Umbilical cord (tissue), 2 donors: ENCODE measurements at places on chromosomes 4 and X. TPM values are rescaled to one million over a fixed set of nuclear protein-coding genes. Genes with fewer than 3 reads are reported as not detected.
A peak's percentile ranks its signal among the peaks of the same experiment; 100 is the strongest.

GRCh38 chr4:4456351-4456750, 69.4 kb downstream of the NSG1 start:
- DNase-seq = no peak

- DNase-seq = no peak
Observed at GRCh38 chrX:39327255-39327654, 526.0 kb downstream of the MID1IP1 start.

GRCh38 chr4:67051000-67051789, 494.1 kb downstream of the CENPC start:
- no peak for DNase-seq

- DNase-seq = no peak
Observed at GRCh38 chr4:154186888-154187287, 304.7 kb downstream of the DCHS2 start.

DNA sequence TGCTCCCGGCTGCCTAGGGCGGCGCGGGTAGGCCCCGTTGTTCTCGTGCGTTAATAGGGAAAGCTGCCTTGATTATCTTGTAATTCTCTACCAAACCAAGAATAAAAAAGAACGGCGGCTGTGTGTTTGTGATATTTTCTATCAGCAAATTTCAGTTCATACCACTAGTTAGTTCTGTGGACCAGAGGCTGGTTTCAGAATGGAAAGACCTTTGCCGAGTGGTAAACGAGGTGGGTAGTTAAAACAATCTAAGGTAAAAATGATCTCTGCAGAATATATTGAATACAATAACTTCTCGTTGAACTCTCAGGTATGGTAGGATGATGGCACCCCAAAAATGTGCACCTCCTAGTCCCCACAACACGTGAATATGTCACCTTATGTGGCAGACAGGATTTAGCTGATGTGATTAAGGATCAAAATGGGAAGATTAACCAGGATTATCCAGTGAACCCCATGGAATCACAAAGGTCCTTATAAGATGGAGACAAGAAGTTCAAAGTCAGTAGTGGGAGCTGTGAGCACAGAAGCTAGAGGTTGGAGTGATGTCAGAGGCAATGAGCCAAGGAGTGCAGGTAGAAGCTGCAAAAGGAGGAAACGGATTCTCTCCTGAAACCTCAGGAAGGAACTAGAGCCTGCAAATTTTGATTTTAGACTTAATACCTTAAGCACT, 574 bp upstream of the CFAP97 start:
- peak; percentile 21 for DNase-seq

GRCh38 chrX:118353081-118353850, 7.4 kb downstream of the WDR44 start:
- DNase-seq = no peak

DNA sequence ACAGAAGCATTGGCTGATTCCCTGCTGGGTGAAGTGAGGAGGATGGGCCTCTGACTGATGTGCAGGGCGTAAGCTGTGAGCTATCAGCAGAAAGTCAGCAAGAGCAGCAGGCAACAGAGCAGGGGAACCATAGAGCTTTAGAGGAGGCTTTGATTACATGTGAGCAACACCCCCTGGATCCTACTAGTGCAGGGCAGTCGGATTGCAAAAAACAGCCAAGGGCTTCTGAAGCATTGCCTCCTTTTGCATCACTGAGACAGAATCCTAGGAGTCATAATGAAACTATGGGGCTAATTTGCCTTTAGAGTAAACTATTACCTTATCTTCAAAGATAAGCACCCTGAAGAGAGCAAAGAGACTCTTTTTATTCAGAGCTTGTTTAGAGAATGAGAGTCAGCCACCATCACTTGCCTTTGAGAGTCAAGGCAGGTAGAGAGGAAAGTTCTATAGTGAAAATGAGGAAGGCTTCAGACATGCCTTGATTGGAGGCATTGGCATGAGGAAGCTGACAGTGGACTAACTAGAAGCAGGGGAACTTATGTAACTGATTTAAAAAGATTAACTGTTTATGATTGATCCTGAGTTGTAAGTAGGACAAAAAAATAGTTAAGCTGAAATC, 420.3 kb downstream of the PDHA2 start:
- DNase-seq = peak; percentile 28

DNA sequence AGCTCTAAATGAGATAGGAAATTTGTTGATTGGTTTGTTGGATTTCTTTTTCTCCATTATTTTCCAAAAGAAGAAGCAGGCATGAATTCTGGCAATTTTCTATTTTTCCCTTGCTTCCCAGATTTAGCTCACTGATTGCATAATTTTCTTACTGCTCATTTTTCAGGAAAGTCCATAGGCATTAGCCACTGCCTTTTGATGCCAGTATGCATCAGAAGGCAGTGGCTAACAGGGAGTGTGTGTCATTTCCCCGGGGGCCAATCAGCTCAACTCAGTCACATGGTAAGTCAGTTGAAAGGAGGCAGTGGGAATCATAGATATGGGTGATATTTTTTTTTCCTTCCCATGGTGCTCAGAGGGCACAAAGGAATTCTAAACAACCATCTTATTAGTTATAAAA, 156.7 kb downstream of the TRIML1 start:
- peak; percentile 2 for DNase-seq

DNA sequence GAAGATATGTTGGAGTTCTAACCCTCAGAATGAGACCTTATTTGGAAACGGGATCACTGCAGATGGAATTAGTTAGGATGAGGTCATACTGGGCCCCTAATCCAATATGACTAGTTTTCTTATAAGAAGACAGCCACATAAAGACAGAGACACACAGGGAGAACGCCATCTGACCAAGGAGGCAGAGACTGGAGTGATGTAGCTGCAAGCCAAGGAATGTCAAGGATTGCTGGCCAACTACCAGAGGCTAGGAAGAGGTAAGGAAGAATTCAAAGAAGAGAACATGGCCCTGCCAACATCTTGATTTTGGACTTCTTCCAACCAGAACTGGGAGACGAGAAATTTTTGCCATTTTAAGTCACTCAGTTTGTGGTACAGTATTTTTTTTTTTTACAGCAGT, 152.8 kb upstream of the DIPK2B start:
- DNase-seq = no peak

CTAG2 gene
- total RNA-seq = not detected

BEX3 gene
- 102 TPM for total RNA-seq
